Endothelial cell (in vitro differentiated cells): ENCODE measurements at places on chromosomes 4 and X.

DNA sequence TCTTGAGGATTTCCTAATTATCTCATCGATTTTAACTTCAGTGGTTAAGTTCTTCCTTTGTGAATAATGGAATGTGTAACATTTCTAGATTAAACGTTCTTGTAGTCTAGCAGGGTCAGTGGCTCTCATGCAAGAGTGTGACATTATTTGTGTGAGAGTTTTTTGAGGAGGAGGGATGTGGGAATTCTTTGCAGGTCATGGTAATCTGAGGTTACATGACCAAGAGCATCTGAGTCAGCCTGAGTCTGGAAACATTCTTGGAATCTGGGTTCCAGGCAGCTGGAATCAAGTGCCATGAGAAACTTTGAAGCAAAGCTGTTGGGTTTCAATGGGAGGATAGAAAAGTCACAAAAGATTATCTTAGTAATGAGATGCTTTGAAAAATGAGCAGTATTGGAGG is 49.5 kb downstream of the GK start:
- no peak for DNase-seq

DNA sequence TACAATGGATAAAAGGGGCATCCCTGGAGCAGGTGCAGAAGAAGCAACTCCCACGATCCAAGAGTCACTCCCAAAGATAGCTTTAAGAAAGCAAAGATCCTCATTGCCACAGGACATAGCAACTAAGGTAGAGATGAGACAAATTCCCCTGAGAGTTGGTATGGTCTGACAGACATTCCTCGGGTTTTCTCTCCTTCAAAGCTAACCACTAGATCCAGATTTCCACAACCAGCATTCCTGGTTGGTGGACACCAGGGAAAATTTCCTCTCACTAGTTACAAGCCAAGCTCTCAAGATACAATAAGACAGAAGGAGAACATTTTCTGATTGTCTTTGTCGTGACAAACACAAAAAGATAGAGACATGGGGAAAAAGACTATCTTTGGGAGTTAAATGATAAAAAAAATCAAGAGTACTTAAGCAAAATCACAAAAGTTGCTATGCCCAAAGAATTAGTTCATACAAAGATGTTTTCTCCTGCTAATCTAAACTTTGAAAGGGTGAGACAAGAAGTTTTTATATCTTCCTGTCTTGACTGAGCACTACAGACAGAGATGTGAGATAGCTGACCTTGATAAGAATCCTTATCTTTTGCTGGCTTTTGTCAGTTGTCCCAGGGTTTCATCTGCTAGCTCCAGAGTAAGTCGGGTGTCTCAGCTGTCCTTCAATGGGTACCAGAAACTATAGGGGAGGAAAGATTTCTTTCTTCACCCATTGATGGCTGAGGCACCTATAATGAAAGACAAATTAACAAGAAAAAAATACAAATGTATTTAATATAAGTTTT is 200.5 kb downstream of the CENPC start:
- DNase-seq = no peak

GRCh38 chr4:180099957-180100356 is 2143.2 kb upstream of the TENM3 start:
- DNase-seq = no peak

- no peak for DNase-seq
Measured at GRCh38 chr4:152153476-152154270, 382.2 kb downstream of the FBXW7 start.

- no peak for DNase-seq
Measured at GRCh38 chrX:30643313-30643821, 9.9 kb upstream of the GK start.

DNA sequence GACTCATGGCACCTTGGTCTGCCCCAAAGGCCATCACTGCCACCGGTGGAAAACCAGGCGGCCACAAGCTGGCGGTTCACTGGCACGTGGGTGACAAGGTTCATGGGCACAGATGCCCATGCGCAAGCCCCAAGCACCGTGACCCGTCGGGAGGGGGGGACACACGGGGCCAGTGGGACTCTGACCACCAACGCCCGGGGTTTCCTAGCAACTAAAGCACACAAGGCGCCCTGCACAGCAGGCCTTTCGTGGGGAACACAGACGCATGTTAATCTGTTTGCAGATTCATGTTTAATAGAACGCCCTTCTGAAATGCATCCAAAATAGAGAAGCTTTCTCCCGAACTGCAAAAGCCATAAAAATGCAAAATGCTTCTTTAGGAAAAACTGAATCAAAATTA is 43.9 kb downstream of the FAM53A start:
- no peak for DNase-seq

- DNase-seq = no peak
Measured at GRCh38 chr4:109690690-109691410, 12.4 kb downstream of the CASP6 start.

DNA sequence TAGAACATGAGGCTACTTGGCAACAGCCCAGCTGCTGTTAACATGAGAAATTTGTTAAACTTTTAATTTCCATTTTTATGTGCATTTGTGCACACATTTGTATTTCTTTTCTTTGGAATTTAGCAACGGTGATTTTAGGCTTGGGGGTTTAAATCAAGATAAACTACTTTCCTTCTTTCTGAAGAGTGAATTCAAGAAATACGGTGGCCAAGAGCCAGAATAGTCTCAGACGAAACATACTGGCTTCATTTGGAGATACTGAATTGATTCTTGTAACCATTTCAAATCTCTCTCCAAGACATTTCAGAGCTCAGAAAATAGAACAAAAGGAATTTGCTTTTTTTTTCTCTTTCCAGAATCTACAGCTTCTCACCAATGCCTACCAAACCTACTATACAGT is 134.1 kb upstream of the SCML1 start:
- no peak for DNase-seq

DNA sequence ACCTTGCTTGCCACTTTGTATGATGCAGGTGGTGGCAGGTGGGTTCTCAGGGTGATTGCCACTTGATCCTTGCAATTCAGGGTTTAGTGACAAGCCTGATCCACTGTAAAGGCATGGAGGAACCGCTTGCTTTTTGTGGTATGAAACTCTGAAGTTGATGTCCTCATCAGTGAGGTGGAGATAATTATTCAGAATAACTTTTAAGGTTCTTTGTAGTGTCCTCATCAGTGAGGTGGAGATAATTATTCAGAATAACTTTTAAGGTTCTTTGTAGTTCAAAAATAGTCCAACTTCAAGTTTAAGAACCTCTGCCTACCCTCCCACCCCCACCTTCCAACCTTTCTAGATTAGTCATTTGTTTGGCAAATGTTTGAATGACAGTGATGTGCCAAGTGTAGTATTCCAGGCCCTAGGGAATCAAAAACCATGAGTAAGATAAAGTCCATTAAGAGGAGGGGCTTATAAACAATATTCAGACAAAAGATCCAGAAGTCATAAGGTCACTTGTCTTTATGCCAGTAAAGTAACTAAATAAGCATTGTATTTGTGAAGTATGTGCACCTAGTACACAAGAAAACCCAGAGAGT is 51.2 kb downstream of the DCUN1D4 start:
- DNase-seq = no peak

DNA sequence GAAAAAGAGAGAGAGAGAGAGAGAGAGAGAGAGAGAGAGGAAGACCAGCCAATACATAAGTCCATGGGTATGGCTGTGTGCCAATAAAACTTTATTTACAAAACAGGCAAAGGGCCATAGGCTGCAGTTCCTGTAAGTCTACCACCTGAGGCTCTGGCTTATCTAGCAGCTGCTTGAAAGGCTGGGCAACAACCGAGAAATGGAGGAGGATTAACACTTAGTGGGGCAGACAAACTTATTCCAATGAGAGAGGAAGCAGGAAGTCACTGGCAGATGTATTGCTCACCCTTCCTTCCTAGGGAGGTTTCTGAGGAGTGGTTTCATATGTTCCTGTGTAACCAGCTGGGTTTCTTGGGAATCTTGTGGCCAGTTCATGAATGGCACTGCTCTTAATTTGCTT is 4.7 kb upstream of the GPR143 start:
- no peak for DNase-seq

DNA sequence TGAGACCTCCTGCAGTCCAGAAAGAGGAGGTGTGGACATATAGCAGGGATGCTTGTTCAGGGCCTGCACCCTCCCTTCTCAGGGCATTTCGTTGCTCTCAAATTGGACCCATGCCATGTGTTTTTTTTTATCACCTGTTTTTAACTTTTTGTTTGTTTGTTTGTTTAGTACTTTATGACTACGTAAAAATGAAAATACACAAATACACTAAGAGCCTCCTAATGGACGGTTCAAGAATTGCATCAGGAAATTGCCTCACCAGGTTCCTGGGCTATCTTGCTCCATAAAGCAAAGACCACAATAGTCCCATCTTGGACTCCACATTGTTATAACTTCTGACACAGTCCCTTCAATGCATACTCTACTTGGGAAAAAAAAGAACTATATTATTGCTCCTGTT is 1685.9 kb upstream of the TENM3 start:
- DNase-seq = no peak

DNA sequence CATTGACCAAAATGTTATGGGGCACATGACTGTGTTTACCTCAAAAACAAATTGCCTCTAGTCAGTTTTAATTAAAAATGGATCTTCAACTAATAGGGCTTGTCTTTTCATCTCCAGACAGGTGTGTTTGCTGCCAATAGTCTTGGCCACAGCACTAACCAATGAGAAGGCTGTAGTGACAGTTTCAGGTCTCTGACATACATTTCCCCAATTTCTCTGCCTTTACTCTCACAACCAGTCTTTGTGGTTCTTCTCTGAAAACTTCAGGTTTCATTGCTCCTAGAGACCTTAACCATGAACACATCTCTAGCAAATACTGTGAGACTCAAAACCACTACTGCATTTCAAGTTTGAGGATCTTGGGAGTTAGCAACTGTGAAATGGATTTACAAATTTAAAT is 3.5 kb upstream of the EDNRA start:
- DNase-seq = no peak

GRCh38 chr4:8872402-8873291 is 1.0 kb upstream of the HMX1 start:
- DNase-seq = no peak

DNA sequence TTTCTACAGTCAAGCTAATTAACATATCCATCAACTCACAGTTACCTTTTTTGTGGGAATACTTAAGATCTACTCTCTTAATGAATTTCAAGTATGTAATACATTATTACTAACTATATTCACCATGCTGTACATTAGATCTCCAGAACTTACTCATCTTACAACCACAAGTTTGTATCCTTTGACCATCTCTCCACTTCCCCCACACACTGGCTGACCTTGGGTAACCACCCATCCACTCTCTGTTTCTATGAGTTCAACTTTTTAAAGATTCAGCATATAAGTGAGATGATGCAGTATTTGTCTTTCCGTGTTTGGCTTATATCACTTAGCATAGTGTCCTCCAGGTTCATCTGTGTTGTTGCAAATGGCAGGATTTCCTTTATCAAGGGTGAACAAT is 30.5 kb upstream of the MAGED1 start:
- DNase-seq = no peak

DNA sequence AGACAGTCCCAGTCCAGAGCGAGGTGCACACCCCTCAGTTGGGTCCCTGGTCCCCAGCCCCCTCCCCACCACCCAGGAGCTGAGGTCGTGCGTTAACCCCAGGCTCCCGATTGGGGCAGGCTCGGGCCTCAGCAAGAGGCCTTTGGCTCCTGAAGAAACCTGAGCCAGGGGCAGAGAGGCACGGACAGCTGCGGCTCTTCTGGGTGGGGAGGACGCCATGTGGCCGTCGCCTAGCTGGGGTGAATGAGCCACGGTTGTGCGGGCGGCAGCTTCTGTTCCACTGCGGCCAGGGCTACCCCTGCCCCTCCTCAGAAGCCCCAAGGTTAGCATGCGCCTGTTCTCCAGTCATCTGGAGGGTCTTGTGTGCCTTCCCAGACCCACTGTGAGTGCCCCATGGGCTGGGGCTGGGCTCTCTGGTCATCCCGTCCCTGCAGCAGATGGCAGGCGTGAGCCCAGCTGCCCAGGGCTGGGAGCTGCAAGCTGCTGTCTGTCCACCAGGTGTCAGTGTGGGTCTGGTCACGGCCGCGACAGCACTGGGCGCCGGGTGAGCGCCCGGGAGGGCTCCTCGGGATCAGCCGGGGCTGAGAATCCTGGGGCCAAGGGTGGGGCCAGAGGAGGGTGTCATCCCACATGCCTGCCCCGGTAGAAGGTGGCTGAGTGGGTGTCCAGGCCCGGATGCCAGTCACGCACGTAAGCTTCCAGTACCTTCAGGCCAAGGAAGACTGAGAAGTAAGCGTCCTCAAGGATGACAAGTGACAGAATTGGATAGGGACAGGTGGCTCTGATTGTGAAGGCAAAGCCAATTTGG is 21.9 kb downstream of the ATP2B3 start:
- peak; percentile 80 for DNase-seq

DNA sequence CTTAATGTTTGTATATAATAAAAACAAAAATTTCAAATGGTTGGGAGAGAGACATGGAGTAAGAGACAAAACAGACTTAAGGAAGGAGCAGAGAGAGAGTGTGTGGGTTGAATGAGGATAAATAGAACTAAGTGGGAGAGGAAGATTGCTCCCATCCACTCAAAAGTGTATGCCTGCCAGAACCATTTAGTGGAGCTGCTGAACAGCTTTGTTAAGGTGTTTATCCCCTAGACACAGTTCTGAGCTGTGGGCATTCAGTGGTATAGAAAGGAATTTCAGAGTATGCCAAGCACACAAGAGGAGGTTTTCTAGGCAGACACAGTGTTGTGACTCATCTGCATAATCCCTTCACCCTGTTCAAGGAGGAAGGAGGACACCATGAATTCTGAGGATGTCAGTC is 508.6 kb upstream of the EPHA5 start:
- no peak for DNase-seq

DNA sequence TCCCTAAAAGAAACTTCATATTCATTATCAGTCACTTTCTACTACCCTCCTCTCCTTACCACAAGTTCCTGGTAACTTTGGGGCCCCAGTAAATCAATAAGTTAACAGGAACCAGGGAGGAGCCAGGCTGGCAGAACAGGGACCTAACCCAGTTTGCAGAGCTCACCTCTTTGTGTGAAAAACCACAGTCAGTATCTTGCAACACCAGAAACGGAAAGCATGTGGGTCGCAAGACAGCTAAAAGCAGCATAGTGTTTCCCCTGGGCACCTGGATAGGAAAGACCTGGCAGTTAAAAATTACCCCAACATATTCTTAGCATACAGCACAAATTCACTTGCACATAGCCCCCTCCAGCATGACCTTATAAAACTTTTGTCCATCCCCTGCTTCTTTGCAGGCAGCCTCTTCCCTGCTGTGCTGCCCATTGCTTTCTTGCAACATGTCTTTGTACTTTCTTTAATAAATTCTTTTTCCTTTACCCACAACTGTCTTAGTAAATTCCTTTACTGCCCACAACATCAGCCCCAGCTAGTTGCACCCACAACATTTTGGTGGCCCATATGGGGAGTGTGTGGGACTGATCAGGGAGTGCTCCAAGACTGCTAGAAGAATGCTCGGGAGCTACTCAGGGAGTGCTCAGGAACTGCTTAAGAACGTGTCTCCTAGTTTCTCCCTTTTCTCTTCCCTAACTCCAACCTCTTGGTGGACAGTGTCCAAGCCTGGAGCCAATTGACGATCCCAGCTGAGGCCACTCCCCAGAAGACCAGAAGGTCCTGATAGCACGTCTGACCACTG is 83.4 kb downstream of the MSN start:
- no peak for DNase-seq
